ENCODE measurements at places on chromosomes 5 and 9. TPM values are rescaled to one million over a fixed set of nuclear protein-coding genes. Genes with fewer than 3 reads are reported as not detected.

- no peaks in the 10 kb centered on the region for H3K27me3 ChIP-seq
- DNase-seq = no peak
- H3K4me3 ChIP-seq = no peak overlapping the region
- no peak overlapping the region for H3K27ac ChIP-seq
- H3K4me1 ChIP-seq = no peaks in the 10 kb centered on the region
These were observed 27.6 kb downstream of the MTX3 start for GRCh38 chr5:79963261-79964061.

DNA sequence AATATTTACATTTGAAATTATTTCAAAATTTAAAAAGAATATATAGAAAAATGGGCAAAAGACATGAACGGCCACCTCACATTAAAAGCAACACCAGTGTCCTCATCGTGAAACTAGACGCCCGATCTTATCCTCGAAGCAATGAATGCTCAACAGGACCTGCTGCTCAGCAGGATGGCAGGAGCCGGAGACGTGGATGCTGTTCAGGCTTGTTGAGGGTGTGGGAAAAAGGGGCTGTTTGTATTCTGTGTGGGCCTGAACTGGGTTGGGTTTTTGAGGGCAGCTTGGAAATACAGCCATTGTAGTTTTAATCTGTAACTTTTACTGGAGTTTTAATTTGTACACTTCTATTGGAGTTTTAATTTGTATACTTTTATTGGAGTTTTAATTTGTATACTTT, 20.3 kb downstream of the EXOC3 start:
- peaks cover 26% of the 10 kb centered on the region for H3K36me3 ChIP-seq
- no peak overlapping the region for H3K27ac ChIP-seq
- H3K4me3 ChIP-seq = no peak overlapping the region
- peaks cover 6% of the 10 kb centered on the region for H3K4me1 ChIP-seq
- DNase-seq = no peak
- H3K27me3 ChIP-seq = no peaks in the 10 kb centered on the region

Gene PROB1
- total RNA-seq = 6.5 TPM

- no peak for DNase-seq
- H3K4me1 ChIP-seq = peaks cover 3% of the 10 kb centered on the region
- H3K27me3 ChIP-seq = no peaks in the 10 kb centered on the region
- H3K27ac ChIP-seq = no peak overlapping the region
- no peaks in the 10 kb centered on the region for H3K36me3 ChIP-seq
- H3K4me3 ChIP-seq = no peak overlapping the region
These were observed 72.3 kb upstream of the RAD23B start for GRCh38 chr9:107210775-107211174.

Gene BNC2
- total RNA-seq = 0.40 TPM

GRCh38 chr9:133661846-133662540, 25.8 kb downstream of the DBH start:
- no peak for DNase-seq
- H3K27me3 ChIP-seq = peaks cover 3% of the 10 kb centered on the region
- H3K27ac ChIP-seq = no peak overlapping the region
- H3K4me1 ChIP-seq = no peaks in the 10 kb centered on the region
- no peaks in the 10 kb centered on the region for H3K36me3 ChIP-seq

Measured in GM12878 (cell line).